NCI-H1694 (cell line): ENCODE measurements at places on chromosomes 12 and 14.

- no peak for DNase-seq
Observed at GRCh38 chr12:98438656-98439230, 76.6 kb upstream of the TMPO start.

GRCh38 chr14:30883508-30884294 is 9.3 kb downstream of the COCH start:
- DNase-seq: no peak

DNA sequence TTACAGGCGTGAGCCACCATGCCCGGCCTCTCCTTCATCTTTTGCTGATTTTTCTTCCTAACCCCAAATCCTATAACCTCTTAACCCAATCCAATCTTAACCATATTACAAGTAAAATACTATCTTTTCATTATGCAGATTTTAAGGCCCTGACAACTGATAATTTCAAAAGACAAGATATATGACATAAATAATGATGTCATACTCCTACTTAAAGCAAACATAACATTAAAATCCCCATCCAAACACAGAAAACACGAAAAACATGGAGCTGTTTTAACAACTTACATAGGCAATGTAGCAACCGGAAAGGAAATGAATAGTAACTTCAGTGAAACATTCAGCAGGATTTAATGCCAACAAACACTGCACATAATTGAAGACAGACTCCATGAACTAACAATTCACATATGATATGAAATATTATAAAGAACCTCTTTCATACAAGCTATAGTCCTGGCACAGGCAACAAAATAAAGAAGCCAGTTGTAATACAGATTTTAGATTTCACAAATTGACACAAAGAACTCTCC is 21.5 kb downstream of the USP44 start:
- no peak for DNase-seq

GRCh38 chr14:97280526-97280925 is 483.3 kb downstream of the VRK1 start:
- no peak for DNase-seq

DNA sequence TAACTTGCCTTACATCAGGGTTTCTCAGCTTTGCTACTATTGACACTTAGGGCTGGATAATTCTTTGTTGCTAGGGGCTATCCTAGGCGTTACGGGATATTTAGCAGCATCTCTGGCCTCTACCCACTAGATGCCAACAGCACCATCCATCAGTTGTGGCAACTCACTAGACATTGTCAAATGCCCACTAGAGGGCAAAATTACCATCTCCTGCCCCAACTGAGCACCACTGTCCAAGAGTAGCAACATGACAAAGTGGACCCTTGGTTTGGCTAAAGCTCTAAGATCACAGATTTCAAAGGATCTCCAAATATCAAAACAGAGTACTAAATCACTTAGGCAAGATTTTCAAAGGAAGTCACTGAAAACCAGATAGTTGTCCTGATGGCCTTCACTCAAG is 251.7 kb upstream of the TBX3 start:
- no peak for DNase-seq

DNA sequence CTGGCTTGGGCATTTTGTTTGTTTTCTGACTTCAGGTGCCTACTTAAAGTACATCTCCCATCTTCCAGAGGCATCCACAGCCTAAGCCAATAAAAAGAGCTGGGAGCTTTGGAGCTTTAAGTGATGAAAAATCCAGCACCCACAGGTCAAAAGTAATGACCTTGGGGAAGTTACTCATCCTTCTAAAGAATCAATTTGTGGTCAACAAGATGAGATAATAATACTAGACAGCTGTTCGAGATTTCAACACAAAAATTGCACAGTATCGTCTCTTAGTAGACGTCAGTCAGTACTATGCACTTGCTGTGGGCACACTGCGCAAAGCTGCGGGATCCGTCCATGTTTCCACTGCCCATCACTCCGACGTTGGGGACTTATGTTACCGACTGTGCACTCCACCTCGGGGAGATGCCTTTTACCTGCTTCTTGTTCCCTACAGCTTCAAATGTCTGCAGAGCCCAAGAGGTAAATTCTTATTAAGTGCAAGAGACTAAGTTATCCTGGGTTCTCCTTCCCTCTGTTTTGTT is 1.3 kb downstream of the ST8SIA1 start:
- no peak for DNase-seq
